ENCODE measurements at places on chromosomes 2 and 18. TPM values are rescaled to one million over a fixed set of nuclear protein-coding genes. Genes with fewer than 3 reads are reported as not detected.

GRCh38 chr2:32715391-32715841 lies 87.6 kb downstream of the TTC27 start:
- DNase-seq, result no peak

Gene NTSR2
- total RNA-seq, result not detected

Gene ELOA2
- total RNA-seq, result 0.06 TPM

- no peak for DNase-seq
These were observed 651 bp upstream of the STAM2 start for GRCh38 chr2:152176113-152176714.

- no peak for DNase-seq
These were observed 635.8 kb downstream of the DSC3 start for GRCh38 chr18:30406728-30407127.

Gene KLHL29
- 30.8 TPM for total RNA-seq

DNA sequence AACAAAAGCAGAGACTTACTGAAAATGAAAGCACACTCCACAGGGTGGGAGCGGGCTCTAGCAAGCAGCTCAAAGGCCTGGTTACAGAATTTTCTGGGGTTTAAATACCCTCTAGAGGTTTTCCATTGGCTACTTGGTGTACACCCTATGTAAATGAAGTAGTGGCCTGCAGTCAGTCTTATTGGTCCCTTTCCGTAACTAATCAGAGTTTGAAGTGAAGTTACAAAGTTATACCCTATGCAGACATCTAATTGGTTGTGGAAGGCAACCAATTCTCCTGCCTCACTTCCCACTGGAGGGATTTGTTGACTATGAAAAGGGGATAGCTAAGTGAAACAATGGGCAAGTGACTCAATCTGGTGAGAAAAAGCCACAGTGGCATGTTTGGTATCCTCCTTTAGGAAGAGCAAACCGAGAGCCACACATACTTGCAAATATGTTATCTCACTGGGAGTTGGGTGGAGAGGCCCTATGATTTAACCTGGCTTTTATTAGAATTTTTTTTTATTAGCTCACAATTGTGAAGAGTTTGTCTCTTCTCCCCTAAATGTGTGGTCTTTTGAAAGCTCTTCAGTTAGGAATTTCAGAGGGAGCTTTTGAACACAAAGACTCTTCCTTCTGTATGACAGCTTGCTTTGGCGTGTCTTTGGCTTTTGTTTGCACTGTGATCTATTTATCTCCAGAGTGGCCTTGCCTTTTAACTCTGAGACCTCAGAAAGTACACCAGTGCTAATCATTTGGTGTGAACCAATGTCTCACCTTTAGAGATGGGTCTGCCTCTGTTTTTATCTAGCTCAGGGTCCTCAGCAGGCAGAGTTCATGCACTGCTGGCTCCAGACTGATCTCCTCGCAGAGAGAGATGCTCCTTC lies 69.6 kb downstream of the MAP4K4 start:
- peak; percentile 82 for DNase-seq

DNA sequence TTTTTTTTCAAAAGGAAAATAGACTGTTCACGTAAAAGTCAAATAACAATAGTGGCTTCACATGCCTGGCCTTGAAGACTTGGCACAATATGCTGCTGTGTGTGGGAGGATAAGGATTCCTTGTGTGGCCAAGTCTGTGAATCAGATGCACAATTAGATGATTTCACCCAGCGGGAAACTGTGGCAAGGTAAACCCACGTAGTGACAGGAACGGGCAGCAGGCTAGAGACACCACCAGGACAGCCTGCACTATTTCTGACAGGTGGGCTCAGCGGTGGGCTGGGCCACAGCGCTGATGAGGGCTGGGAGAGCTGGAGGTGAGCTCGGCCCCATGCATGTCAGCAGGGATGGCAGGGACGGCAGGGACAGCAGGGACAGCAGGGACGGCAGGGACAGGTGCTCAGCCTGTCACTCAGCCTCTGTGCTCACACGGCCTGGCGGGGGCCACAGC lies 21.6 kb downstream of the SNORC start:
- DNase-seq, result no peak

Gene ALK
- 56.4 TPM for total RNA-seq

Gene AFTPH
- 23.9 TPM for total RNA-seq

- DNase-seq, result no peak
These were observed 19.8 kb downstream of the PIK3C3 start for GRCh38 chr18:41974796-41975201.

- no peak for DNase-seq
These were observed 558.7 kb upstream of the LRRTM1 start for GRCh38 chr2:80863147-80863714.

GRCh38 chr2:218130377-218130776 lies 4.5 kb downstream of the CXCR2 start:
- DNase-seq, result no peak

DNA sequence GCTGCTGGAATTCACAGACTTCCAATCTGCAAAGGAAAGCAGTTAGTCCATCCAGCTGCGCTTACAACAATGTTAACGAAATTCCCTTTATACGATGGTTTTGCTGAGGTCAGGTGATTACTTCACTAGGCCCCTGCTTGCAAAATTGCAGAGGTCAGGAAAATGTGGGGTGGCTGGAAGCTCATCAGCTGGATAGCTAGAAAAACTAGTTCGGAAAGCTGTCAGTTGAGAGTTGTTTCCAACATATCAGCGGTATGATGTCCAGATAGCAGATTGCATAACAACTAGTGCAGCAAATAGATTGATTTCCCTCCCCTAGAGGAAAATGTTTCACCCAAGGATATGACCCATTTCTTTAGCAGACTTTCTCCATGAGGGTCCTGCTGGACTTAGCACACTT lies 2021.1 kb upstream of the CELF4 start:
- DNase-seq, result no peak

Gene ARHGAP25
- 6.3 TPM for total RNA-seq

GRCh38 chr2:23705771-23706612 lies 220.9 kb downstream of the ATAD2B start:
- no peak for DNase-seq

- peak; percentile 54 for DNase-seq
These were observed 152.8 kb downstream of the BCL11A start for GRCh38 chr2:60400462-60401246.

- DNase-seq, result no peak
These were observed 71.4 kb downstream of the HDAC4 start for GRCh38 chr2:239329284-239329971.

Gene MLPH
- total RNA-seq, result not detected

GRCh38 chr2:77016443-77017354 lies 505.5 kb downstream of the LRRTM4 start:
- DNase-seq, result no peak

- DNase-seq, result peak; percentile 75
These were observed at the start of gene DLX1 for GRCh38 chr2:172085460-172086159. TSS of gene DLX1 (plus strand) at chr2:172085507. CDS start at chr2:172085678, 171 bp downstream.

Gene SLC66A3
- total RNA-seq, result 5.0 TPM

Gene C2orf80
- not detected for total RNA-seq

DNA sequence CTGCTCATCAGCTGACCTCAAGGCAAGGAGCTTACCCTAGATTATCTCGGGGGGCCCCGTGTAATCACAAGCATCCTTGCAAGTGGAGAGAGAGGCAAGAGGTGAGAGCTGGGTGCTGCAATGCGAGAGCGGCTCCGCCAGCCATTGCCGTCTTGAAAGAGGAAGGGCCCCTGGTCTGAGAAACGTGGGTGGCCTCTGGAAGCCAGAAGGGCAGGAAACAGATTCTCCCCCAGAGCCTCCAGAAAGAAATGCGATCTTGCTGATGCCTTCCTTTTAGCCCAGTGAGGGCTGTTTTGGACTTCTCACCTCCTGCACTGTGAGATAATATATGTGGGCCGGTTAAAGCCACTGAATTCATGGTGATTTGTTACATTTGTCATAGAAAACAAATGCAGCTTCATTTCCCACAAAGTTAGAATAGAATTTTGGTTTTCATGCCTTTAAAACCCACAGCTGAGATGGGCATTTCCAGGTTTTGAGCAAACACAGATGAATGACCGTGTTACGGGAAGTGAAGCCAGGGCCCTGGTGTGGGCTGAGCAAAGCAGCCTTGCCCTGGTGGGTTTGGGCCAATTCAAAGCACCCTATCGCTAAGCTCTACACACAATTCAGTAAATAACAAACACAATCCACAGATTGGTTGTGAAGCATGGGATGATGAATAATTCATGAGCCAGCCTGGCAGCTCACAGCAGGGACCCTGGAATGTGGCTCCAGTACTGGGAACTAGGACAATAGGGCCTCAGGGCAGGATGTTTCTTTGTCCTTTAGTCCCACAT lies 319.9 kb upstream of the HS6ST1 start:
- peak; percentile 80 for DNase-seq

DNA sequence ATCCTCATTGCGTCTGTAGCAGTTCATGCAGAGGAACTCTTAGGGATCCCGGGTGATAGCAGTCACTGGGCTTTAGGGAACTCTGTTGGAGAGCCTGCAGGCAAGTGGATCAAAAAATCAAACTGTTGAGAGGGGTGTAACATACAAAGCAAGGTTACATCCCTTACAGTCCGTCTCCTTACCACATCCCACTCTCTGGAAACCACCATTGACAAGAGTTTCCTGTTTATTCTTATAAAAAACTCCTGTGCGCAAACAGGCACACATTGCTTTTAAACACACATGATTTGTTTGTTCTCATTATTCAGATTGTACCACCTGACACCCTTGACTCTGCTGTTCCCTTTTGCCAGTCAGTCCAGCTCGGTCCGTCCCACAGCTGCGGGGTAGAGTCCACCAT lies 137.7 kb downstream of the LTBP1 start:
- DNase-seq, result no peak

GRCh38 chr18:39600894-39601293 lies 2035.3 kb upstream of the CELF4 start:
- DNase-seq, result no peak

Gene GCKR
- not detected for total RNA-seq

DNA sequence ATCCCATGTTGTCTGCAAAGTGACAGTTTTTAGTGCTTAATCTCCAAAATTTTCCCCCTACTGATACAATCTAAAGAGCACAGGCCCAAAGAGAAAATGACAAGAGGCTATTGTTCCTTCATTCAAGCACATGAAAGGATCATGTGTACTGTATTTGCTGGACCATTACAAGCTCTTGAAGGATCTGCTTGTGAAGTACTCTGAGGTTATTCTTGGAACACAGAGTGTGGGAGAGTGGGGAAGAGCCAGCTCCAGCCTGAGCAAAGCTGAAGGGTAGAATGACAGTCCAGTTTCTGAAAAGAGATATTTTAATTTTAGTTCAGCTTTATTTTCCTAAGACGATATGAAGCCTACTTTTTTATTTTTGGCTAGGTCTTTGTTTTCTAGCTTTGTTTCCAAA lies 112.2 kb downstream of the GALNT3 start:
- no peak for DNase-seq

Gene LRATD1
- not detected for total RNA-seq

DNA sequence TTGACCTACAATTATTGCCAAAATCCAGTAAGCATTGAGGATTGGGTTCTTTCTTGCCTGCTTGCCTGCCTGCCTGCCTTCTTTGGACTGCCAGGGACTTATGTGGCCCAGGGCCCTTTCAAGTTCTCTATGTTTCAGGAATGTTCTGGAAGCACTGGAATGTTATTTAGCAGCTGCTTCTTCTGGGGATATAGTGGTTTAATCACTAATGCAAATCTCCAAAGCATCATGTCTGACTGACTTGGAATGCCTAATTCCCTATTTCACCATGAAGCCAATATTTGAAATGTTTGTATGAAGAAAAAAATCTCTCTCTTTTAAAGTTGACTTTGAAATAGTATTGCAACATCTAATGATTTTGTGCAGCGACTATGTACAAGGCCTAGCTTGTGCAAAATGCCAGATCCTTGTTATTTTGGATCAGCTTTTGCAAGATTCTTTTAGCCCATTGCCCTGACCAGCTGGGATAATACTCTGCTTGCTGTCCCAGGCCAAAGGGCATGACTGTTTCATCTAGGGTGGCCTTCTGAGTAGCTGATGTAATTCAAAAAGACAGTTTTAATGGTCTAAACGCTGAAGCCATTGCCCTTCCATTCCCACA lies 204.6 kb downstream of the RND3 start:
- no peak for DNase-seq

- no peak for DNase-seq
These were observed 86.0 kb downstream of the EPHA4 start for GRCh38 chr2:221486106-221486505.

Gene SGPP2
- not detected for total RNA-seq

Gene ALKAL2
- total RNA-seq, result 0.43 TPM

DNA sequence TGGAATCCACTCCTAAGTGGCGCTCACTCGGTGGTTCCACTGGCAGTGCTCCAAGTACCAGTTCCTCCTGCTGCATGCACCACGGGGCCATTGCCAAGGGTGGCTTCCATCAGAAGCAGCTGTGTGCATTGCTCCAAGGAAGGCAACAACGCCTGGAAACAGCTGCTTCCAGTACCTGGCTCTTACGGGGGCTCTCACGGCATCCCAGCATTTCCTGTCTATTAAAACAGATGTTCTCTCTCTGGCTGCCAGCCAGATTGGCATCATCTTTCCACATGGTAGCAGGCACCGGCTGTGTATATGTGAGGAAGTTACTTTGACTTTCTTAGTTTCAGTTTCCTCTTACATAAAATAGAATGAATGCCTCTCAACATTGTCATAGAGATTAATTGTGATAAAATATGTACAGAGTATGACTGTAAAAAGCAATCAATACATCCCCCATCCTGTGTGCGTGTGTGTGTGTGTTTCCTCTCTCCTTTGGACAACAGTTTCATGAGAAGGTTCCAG lies 84.9 kb downstream of the CMPK2 start:
- peak; percentile 86 for DNase-seq

DNA sequence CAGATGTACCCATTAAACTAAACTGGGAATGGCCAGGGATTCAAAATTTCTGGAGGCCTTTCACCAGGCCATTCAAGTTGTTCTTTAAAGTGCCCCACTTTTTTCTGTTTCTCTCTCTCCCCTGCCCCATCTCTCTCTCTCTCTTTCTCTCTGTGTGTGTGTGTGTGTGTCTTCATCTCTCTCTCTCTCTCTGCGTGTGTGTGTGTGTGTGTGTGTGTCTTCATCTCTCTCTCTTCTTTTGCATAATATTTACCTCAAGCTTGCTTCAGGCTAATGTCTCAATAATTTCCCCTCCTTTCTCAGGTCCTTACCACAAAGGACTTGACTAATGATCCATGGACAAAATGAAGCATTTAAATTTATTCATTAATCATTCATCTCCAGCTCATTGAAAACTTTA lies 164.2 kb upstream of the KLHL14 start:
- no peak for DNase-seq

- peak; percentile 20 for DNase-seq
These were observed 294.3 kb upstream of the KCNH7 start for GRCh38 chr2:163132850-163133249.

- no peak for DNase-seq
These were observed 37.7 kb downstream of the PELI1 start for GRCh38 chr2:64106481-64106880.

DNA sequence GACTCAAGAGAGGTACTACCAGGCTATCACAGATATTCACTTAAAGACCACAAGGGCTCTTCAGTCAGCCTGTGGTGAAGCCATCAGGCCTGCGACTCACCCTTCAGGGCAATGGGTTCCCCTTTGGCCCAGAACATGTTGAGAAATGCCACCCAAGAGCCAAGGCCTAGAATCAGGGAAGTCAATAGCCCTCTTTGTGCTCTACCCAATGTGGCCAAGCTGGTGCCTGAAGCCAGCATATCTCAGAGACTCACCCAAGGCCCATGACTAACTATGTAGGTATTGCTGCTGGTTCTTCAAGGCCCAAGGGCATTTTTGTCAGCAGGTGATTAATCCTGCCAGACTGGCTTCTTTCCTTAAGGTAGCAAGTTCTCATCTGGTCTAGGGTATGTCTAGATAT lies 338.9 kb upstream of the SETBP1 start:
- DNase-seq, result no peak

Gene TACR1
- total RNA-seq, result not detected

Data from SJCRH30 (cell line).